ENCODE measurements at places on chromosomes 4 and X.
A peak's percentile ranks its signal among the peaks of the same experiment; 100 is the strongest.

DNA sequence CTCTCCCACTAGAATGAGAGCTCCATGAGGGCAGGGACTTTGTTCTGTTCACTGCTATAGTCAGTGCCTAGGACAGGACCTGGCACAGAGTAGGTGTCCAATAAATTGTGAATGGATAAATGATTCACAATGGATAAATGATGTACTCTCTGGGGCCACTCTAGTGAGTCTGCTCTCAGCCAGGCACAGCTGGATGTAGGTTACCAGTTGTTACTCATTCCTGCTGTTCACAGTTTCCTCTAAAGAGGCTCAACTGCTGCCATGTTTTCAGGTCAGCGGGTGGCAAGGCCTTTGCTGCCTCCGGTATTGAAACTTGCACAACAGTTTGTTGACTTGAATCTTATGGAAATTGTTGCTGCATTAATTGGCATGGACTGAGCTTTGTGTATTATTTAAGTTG is 99.1 kb downstream of the NHSL2 start:
- no peak for DNase-seq

DNA sequence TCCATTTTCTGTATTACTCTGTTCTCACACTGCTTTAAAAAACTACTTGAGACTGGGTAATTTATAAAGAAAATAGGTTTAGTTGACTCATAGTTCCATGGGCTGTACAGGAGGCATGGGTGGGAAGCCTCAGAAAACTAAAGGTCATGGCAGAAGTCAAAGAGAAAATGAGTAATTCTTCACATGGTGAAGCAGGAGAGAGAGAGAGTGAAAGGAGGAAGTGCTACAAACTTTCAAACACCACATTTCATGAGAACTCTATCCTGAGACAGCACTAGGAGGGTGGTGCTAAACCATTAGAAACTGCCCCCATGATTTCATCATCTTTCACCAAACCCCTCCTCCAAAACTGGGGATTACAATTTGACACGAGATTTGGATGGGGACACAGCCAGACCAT is 108.0 kb upstream of the PBDC1 start:
- no peak for DNase-seq

DNA sequence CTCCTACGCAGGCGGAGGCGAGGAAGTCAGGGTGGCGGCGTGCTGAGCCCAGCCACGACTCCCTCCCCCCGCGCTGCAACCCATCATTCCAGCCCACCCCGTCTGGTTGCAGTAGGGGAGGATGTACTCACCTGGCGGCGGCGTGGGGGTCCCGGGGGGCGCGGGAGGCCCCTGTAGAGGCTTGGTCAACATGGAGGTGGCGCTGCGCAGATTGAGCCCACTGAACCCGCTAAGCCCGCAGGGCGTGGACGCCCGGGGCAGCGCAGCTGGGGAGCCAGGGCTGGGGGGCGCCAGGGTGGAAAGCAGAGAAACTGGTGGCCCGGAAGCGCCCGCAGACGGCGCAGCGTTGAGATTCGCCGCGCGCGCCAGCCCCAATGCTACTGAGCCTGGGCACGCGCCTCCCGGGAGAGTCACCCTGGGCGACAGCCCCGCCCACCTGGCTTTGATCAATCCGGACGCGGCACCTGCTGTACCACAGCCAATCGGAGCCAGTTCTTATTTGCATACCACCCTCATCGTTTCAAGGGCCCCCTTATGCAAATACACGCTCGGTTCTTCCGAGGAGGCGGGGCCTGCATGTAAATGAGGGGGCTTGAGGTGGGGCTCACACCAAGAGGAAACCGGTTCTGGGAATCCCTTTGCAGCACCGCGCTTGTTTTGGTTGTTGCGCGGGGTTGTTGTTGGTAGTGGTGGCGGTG is at the start of gene PIM2:
TSS of gene PIM2 (minus strand) at position 382 of the 698 bp plus-strand sequence. CDS start at position 192, 190 bp downstream.
- peak; percentile 71 for DNase-seq

DNA sequence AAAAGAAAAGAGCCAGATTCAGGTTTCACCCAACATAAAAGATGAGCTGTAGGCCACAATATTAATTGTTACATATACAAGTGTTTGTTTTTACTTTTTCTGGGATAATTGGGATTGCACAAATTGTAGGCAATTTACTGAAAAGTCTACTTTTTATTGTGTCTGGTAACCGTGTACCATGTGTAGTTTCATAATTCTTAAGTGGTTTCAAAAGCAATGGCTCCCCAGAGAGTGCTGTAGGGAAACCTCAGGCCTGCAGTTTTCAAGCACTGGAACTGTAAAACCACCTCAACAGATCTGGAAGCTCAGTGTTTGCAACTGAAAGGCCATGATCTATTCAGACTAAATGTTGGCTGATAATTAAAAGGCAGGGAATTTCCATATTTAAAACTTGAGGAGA is 53.9 kb upstream of the MMAA start:
- no peak for DNase-seq

- DNase-seq: no peak
Observed at GRCh38 chr4:175068266-175068665, 150.1 kb downstream of the ADAM29 start.

DNA sequence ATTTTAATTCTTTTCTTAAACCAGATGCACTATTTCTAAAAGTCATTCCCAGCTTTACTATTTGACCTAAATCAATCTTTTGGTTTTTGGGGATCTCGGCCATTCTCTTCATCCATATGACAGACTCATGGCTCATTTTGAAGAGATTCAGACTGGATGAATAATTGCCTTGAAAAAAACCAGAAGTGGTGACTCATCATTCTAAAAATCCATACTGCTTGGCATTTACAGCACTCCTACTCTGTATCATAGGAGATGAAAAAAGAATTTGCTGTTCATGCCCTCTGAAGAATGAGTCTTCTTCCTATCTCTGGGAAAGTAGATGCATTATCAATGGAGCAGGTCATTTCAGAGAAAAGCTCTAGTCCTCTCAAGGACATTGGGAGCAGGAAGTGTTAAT is 220.5 kb upstream of the RPS6KA3 start:
- no peak for DNase-seq

DNA sequence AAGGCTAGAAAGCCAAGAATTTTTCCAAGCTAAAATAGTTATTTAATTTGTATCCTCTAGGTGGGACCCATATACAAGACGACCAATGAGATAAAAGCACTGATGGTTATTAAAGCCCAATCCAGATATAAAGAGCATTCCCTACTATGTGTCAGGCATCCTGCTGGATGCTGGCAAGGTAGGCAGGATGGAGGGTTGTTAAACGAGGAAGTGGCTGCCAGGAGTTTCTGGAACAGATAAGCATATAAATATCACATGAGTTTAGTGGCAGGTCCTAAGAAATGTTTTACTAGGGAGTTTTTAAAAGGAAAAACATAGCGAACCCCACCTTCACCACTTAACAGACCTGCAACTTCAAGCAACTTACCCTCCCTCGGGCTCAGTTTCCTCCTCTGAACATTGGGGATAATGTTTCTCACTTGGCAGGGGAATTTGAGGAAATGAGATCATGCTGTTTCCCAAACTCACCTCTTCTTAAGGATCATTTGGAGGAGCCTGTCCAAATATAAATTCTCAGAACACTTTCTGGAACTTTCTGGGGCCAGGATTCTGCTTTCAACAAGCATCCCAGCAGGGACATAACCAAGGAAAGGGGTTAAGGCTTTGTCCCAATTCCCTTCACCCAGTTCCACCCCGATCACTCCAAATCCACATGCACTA is 94.3 kb upstream of the LDB2 start:
- no peak for DNase-seq

DNA sequence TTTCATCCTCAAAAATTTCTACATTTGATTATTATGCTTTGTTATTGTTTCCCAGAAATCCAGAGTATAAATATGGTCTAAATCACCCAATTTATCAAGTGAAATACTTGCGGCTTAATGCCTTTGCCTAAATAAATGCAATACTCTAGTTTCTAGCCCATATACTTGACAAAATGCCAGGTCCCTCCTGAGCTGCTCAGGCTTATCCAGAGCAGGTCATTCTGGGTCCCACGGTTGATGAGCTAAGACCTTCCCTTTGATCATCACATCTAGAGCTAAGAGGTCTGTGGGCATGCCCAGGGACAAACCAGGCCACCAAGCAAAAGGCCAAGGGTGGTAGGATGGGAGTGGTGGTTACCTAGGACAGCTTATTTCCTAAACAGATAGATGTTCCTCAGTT is 180.1 kb downstream of the SMIM20 start:
- no peak for DNase-seq

- DNase-seq: no peak
Observed at GRCh38 chrX:68827256-68827655, 1.6 kb upstream of the EFNB1 start.

- DNase-seq: no peak
Observed at GRCh38 chr4:160021870-160022269, 919.0 kb downstream of the RAPGEF2 start.

DNA sequence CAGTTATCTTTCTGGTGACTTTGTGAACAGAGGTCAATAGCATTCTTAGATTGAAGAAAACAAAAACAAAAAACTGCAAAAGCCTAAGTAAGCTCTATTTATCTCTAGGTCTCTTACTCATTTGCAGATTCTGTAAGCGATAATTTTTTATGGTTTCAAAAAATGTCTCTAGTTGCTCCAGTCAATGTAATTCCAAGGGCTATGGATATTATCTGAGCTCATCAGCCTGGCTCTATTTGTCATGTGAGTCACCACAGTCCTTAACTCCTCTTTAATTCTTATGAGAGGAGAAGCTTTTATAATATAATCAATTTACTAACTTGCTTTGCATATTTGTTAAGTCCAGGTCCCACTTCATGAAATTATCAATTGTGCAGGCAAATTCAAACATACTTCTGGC is 79.1 kb downstream of the NPFFR2 start:
- no peak for DNase-seq

- no peak for DNase-seq
Observed at GRCh38 chrX:121858867-121859647, 811.6 kb downstream of the GLUD2 start.

GRCh38 chr4:79852305-79852730 is 220.7 kb downstream of the ANTXR2 start:
- DNase-seq: no peak

DNA sequence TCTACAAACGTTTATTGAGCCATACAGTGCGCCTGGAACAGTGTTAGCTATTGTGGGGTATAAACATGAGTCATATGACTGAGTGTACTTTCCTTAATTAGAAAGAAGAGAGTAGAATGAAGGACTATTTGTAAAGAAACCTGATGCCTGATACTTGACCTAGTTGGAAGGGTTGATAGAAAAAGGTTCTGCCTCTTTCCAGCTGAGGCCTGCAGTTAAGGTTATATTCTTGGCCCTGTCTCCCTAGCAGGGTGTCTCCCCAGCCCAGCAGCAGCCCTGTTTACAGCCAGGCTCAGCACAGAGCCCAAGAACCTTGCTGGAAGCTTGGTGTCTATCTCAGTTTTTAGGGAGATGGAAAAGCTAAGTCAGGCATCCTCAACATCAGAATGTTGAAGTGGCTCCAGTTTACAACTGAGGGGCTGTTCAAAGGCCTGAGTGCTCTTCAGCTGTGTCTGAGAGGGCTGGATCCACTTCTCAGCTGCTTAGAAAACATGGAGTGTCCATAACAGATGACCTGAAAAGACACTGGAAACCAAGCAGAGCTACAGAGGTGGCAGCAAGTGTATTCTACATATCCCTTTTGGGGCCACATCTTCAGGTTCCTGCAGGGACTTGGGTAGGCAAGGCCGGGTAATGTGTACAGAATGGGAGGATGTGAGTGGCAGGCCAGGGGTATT is 21.6 kb downstream of the NYX start:
- no peak for DNase-seq

DNA sequence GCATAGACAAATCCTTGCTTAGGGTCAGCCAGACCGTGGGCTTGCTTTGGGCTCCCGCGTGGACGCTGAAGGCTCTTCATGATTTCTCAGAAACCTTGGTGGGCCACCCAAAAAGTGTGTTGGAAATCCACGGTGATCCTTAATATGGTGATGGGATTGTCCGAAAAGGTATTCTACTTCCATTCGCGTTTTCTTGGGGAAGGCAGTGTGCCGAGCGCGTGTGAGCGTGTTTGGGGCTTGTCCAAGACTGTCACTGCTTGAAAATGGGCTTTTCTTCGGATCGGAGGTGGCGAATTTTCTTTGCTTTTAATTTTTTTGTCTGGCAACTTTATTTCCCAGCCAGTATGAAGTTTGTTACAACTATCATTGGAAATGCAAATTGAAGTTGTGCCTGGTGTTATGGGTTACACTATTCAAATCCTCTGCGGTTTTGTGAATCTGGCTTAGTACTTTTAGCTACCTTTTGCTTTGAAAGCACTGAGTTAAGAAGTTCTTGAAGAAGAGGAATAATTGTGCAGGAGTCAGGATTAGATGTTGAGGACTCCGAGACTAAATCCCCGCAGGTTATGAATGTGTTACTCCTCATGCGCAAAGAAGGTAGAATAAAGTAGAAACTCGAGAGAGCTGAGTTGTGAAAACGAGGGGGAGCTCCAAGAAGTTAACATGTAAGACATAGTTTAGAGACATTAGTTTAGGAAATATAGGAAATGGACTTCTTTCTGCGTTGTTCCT is 3.2 kb downstream of the SPRY1 start:
- DNase-seq: no peak

DNA sequence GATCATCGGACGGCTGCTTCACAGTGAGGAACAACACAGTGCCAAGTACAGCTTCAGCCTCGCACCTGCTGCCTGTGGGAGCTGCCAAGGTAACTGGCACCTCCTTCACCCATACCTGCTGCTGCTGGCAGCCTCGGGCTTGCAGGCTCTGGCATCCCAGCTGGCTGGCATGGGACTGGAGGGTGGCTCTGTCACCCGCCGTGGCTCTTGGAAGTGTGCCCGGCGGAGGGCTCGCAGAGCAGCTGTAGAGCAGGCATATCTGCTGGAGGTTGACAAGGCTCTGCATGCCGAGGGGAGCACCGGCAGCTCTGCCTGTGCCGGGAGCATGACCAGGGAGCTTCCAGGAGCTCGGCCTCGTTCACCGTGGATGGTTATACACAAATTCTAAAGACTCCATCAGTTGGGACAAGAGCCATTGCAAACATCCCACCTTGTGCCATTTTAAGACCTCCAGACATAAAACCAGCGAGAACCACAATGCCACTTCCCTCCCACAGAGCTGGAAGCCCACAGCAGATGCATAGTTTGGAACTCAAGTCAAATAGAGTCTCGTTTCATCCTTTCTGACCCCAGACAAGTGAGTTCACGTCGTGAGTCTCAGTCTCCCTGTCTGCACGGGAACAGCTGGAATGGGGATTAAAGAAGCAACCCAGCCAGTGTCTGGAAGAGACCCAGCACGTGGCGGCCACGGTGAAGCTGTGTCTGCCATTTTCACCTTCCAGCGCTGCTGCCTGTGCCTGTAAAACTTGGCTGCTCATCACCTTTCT is 84.3 kb upstream of the PSAPL1 start:
- no peak for DNase-seq

DNA sequence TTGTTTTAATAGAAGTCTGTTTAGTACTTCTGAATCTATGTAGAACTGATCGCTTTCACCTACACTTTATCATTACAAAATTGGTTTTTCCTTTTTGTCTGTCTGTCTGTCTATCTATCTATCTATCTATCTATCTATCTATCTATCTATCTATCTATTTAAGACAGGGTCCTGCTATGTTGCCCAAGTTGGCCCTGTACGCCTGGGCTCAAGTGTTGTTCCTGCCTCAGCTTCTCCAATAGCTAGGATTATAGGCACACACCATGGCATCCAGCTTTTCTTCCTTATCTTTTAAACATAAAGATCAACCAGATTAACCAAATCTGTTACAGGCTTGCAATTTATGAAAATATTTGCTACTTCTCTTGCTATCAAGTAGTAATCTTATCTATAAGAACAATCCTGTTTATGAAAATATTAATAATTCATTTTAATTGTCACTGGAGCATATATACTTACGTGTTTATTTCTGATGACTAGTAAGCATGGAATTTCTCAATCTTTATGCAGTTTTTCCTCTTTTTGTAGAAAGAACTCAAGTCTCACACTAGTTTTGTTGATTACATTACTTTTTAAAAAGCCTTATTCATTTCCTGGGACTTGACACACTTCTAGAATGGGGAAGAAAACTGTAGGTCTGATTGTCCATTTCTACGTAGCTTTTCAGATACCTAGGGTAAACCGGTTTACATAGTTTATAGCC is 24.5 kb downstream of the KIAA0232 start:
- DNase-seq: no peak

Measured in T-helper 2 cell (primary cell).